T-helper 2 cell (primary cell): ENCODE measurements at places on chromosomes 6 and 20.
A peak's percentile ranks its signal among the peaks of the same experiment; 100 is the strongest.

DNA sequence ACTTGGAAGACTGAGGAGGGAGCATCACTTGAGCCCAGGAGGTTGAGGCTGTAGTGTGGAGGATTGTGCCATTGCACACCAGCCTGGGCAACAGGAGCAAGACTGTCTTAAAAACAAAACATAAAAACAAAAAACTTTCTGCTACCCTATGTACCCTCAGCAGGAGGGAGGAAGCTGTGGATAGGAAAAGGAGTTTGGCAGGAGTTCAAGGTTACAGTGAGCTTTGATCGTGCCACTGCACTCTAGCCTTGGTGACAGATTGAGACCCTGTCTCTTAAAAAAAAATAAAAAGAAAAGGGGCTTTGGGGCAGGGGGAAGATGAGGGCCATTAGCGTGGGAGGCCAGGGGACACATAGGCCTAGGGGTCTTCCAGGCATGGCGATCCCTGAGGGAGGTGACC lies 135.7 kb downstream of the DHX35 start:
- no peak for DNase-seq

DNA sequence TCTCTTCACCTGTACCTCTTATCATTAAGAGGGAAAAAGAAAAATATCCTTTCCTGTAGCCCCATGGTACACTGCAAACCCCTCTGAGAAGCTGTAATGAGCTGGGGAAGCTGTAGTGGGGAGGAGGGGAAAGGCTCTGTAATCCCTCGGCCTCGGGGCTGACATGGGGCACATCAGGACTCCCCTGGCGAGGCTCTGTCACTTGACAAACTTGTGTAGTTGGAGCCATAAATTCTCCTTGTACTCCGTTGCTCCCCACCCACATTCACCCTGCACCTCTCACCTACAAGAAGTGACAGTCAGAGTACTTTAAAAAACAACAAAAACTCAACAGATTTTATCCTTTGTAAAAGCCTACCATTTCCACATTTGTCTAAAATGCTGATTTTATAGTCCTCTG lies 475.7 kb upstream of the AGPAT4 start:
- no peak for DNase-seq

DNA sequence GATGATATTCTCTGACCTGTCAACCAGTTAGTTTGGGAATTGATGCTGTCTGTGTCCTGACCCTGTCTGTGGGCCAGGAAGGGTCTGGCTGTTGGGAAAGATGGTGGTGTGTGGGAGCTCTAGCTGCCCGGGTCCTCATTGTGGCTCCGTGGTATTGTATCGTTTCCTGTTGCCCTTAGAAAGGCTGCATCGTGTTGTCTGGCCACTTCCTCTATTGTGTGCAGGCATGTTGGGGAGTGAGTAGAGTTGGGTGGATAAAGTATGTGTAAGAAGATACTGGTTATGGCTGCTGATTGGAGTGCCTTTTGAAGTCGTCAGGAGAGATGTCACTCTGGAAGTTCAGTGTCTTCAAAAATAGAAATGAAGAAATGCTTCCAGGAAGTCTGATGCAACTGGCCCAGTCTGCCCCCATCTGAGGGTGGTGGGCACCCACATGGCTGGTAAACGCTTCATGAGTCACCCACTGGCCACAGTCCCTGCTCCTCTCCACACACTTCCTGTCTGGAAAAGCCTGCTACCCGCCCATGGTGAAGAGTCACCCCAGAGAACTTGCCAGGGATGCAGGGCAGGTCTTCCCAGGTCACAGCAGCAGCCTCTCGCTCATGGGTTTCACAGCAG lies 27.9 kb downstream of the PPARD start:
- DNase-seq: peak; percentile 75

GRCh38 chr6:8707956-8708772 lies 272.8 kb upstream of the SLC35B3 start:
- DNase-seq: no peak

DNA sequence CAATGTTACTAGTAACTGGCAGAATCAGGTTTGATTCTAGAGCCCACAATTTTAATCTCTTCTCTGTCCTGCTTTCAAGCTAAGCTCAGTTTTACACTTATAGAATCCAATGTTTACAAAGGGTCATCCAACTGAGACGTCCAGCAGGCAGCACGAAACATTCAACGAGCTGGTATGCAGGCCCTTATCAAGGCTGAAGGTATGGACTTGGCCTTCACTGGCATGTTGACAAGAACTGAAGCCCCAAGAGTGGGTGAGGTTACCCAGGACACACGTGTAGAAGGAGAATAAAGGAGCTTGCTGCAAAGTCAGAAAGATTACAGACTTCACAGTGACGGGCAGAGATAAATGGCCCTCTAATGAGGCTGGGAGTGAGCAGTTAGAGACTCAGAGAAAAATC lies 187.4 kb downstream of the KIF16B start:
- no peak for DNase-seq

DNA sequence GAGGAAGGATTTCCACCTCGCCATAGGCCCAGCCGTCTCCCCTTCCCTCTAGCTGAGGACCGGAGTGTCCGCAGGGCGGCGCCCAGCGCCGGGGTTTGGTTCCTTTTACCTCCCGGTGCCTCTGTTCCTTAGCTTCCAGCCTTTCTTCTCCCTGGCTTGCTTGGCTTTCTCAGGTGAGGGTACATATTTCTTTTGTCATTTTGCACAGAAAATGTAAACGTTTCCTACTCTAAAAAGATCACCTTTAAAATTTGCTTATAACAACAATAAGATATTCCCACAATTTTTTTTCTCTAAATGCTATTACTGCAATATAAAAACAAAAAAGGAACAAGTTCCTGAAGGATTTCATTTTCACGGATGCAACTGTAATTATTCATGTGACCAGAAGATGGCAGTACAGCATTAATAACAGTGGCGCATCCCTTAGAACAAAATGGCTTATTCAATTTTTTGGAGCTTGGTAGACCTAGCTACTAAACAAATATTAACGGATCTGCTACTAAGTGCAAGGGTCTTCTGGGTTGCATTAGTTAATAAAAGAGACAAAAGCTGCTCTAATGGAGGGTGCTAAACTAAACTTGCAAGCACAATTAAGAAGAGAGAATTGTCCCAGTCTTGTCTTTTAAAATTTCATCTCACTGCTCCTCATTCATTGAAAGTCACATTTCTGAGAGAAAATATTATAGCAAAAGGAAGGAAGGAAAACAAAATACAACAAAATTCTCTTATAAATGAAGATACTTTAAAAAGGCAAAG lies 172.9 kb downstream of the ADGRG6 start:
- DNase-seq: no peak

GRCh38 chr6:90895299-90896074 lies 308.6 kb upstream of the MAP3K7 start:
- DNase-seq: no peak

- no peak for DNase-seq
These were observed 48.3 kb downstream of the ATXN1 start for GRCh38 chr6:16712931-16713484.

- no peak for DNase-seq
These were observed 32.6 kb downstream of the ENPP1 start for GRCh38 chr6:131840441-131840840.
